ENCODE measurements at places on chromosomes 2 and 18.

- no peak for DNase-seq
These were observed 309.7 kb downstream of the GULP1 start for GRCh38 chr2:188601391-188601790.

DNA sequence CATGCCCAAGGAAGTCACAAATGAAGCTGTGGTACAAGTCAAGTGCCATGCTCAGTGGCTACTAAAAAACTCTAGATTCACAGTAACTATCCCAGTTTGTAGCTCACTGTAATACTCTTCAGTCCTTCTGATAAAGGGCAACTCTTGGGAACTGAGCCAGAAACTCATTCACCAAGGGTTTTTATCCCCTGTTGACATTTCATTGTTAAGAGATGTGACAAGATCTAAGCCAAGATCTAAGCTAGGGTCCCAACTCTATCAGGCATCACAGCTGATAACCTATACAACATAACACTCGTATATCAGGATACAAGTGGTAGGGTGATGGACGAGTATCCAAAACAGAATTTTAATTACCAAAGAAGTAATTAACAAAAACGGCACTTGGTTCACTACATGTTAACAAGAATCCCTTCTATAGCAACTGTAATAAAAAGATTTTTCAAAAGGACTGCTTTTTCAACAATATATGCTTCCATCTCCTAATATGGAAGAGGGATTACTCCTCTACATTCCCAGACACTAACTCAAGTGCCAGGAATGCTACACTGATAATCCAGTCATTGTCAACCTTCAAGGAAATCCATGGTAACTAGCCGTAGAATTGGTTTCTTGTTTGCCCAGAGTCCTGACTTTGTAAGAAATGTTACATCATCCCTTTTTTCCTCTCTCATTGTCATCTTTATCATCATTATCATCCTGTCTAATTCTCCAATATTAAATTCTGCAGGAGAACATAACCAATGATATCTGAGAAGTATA lies 111.7 kb downstream of the CDH2 start:
- no peak for DNase-seq

DNA sequence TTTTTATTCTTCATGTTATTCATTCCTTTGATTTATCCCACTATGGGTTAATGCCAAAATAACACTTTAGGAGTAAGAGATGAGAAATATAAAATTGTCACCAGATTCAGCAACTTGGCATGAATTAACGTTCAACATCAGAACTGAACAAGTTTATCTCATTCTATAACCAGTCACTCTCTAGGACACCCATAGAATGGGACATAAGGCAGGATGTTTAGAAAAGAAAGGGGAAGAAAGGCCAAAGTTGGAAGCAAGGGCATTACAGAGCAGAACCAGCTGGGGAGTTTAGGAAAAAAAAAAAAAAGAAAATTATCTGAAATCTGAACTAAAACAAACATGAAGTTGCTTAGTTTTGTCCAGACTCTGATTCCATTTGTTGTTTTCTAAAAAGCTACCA lies 211.0 kb downstream of the PMAIP1 start:
- no peak for DNase-seq

DNA sequence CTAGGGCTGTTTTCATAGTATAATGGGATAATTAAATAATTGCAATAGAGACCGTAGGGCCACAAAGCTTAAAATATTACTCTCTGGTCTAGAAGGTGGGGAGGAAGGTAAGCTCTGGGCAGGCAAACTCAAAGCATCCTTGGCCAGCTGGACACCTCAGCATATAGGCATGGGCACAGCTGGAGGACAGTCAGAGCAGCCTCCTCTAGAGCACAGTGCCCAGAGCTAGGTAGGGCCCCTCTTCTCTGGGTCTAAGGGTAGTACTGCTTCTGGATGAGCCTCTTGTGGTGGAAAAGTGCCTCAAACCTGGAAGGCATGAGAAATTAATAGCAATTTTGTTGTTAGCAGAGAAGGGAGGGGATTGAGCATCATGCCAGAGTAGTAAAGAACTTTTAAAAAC lies 291.3 kb upstream of the FBXO11 start:
- no peak for DNase-seq

DNA sequence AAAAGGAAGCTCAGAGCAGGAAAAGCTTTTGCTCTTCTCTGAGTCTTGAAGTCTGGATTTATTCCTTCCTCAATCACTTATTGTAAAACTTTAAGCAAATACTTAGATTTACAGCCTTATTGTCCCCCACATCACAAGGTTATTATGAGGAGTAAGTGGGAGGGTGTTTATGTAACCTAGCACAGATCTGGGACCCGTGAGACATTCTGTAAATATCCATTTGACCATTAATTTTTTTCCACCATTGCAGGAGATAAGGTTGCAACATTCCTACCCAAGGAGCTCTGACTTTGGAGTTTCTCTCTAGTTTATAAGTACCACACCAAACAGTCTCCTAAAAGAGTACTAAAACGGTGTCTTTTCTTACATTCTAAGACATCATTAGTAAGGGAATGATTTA lies 52.1 kb upstream of the CTIF start:
- DNase-seq, result no peak

GRCh38 chr2:53941749-53942148 lies 29.0 kb downstream of the PSME4 start:
- no peak for DNase-seq

Measured in stimulated activated CD8-positive, alpha-beta memory T cell treated with anti-CD3 and anti-CD28 coated beads, Interleukin-7, amount 100 ng/mL, for 24 hours (primary cell).